ENCODE measurements at places on chromosomes 6 and 20. TPM values are rescaled to one million over a fixed set of nuclear protein-coding genes. Genes with fewer than 3 reads are reported as not detected.
A peak's percentile ranks its signal among the peaks of the same experiment; 100 is the strongest.

DNA sequence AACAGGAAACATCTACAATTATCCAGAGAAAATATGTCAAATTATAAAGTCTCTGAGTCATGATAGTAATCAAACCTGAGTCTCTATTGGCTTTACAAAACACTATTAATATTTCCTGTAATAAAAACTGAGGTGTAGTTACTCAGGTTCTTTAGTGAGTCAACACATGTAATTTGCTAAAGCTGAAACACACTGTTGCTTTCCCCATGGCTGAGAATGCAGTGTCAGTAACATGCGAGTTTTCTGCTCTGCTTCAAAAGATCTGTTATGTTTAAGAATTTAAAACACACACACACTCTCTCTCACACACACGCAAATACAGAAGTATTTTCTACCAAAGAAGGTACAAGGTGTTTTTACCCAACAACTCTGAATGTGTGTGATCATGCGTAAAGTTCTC is 38.6 kb downstream of the ATXN1 start:
- ATAC-seq, result peak; percentile 69

The LAMA4 gene
- 8.0 TPM for total RNA-seq

GRCh38 chr6:130107710-130108109 is 89.3 kb downstream of the L3MBTL3 start:
- no peak for ATAC-seq

DNA sequence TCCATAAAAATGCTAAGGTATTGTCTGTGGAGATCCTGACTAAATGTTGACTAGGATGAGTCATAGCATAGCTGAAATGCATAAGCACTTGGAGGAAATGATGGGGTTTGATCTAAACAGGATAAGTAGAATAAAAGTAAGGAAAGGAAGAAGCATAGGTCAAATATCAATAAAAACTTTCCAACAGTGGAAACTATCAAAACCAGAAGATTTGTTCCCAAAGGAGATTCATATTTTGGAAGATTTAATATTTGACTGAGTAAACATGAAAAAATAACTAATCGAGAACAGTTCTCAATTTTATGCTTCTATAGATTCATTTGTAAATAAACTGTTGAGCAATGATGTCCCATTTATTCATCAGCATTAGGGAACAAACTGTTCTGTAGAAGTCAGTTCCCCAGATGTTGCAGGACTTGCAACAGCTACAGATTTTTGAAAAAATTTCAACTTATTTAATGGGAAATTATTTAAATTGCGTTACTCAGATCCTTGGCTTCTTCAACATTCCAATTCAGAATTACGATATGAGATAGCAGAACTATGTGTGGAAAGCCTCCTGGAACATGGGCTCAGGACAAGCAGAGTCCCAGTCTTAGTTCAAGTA is 133.7 kb upstream of the TBX18 start:
- ATAC-seq, result no peak

The BCAS1 gene
- total RNA-seq, result 1.8 TPM

The TREML2 gene
- total RNA-seq, result 0.04 TPM

DNA sequence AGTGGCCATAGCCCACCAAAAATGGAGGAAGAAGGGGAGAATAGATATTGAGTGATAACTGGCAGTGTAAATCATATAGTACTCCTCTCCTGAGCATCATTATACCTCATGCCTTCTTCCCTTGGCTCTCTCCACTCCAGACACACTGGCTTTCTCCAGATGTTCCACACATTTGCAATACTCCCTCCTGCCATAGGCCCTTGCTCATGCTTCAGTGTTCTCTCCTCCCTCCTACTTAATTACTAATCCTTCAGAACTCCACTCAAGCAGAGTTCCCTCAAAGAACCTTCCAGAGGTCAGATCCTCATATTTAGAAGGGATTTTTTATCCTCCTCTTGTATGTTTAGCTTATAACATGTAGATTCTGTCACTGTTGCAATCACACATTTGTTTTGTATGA is 279.5 kb upstream of the SUPT3H start:
- no peak for ATAC-seq

The OLIG3 gene
- not detected for total RNA-seq

GRCh38 chr6:149337320-149337719 is 19.8 kb downstream of the TAB2 start:
- no peak for ATAC-seq

DNA sequence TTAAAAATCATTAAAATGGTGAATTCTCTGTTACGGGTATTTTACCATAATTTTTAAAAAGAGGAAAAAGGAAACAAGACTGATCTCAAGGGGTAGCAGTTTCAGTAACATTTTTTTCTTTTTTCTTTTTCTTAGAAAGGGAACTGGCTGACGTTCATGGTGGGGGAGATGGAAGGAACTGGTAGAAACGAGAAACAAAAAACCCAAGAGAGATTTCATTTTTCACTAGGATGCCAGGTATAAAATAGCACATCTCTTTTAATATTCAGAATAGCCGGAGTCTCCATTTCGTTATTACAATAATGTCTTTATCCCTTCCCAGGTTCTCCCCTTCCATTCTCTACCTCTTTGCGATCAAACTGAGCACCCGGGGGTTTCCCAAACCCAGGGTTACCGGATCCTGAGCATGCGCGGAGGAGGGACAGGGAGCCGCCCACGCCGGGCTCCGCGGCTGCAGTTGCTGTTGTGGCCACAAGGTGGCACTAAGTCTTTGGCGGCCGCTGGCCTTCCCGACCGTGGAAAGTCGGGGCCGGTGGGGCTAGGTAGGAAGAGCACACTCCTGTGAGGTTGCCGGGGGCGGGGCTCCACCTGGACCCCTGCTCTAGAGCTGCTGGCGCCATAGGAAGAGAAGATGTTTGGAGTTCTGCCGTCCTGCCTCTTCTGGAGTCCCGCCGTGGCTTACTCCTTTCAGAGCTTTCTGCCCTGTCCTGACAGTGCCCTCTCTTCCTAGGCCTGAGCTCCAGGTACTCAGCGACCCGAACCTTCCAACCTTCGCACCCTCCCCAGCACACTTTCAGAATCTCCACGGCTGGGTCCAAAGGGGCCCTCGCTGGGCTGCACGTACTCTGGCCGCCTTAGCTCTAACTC is 146.8 kb downstream of the SH3BGRL2 start:
- peak; percentile 91 for ATAC-seq

DNA sequence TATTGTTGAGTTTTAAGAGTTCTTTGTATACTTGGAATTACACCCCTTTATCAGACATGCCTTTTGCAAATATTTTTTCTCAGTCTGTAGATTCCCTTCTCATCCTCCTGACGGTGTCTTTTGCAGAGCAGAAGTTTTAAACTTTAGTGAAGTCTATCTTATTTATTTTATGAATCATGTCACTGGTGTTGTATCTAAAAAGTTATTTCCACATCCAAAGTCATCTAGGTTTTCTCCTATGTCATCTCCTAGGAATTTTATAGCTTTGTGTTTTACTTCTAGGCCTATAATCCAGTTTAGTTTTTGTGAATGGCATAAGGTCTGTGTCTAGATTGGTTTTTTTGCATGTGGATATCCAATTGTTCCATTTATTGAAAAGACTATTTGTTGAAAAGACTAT is 271.3 kb downstream of the KIF16B start:
- no peak for ATAC-seq

- ATAC-seq, result no peak
Measured at GRCh38 chr6:36698196-36698595, 570 bp downstream of the RAB44 start.

The AGER gene
- total RNA-seq, result 2.7 TPM

- no peak for ATAC-seq
Measured at GRCh38 chr6:168333039-168333438, 13.5 kb upstream of the DACT2 start.

DNA sequence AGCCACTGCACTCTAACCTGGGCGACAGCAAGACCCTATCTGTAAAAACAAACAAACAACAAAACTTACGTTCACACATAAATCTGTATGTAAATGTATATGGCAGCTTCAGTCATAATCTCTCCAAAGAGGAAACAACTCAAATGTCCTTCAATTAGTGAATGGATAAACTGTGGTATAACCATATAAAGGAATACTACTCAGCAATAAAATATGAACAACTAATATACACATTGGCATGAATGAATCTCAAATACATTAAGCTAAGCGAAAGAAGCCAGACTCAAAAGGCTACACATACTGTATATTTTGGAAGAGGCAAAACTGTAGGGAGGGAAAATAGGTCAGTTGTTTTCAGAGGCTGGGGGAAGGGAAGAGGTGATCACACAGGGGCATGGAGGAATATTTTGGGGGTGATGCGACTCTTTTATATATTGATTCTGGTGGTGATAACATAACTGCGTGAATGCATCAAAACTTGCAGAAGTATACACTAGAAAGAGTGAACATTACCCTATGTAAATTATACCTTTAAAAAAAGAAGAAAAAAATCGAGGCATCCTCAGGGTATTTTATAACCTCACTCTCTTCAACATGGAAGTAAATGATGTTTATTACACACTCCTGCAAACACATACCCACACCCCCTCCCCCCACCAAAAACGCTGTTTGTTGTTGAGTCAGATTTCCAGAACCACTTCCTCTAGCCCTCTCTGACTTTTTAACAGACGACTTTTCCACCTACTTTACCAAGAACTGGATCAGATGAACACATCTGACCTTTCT is 115.2 kb upstream of the RNF24 start:
- no peak for ATAC-seq

DNA sequence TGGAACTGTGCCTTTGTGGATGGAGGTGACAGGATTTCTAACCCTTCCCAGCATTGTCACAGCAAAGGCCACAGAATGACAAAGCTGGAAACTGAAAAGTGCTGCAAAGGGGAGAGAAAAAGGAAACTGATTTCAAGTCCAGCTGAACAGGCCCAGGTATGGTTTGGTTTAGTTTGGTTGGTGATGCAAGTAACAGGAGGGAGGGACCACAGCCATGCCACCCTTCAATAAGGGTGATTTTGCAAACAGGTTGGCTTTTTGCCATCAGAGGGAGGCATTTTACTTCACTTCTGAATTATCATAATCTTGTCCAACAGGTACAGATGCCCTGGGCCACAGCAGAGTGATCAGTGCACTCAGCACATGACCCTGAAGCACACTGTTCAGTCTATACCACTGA is 6.6 kb downstream of the FITM2 start:
- ATAC-seq, result peak; percentile 42

- no peak for ATAC-seq
Measured at GRCh38 chr20:51043811-51044210, 20.9 kb upstream of the KCNG1 start.

DNA sequence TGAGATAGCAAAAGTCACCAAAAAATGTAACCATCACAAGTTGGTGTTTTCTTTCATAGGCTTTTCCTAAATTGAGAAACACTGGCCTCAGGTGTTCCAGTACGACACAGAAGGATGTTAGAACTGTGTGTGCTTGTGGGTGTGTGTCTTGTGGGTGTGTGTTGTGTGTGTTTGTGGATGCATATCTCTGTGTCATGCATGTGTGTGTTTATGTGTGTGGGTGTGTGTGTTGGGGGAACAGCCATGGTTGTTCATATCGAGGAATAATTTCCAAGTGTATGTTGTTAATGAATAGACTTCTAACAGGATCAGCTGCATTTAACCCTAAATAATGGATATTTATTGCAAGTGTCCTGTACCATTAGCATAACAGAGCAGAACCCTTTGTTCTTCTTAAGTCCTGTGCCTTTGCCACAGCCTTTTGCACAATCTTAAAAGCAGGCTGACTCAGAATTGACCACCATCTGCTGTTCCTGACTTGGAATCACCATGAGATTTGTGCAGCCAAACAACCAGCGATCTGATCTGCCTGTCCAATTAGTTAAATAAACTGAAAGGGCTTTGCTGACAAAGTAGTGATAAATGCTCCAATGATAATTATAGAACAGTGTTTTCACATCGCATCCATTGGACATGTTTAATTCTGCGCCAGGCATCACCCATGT is 7.6 kb downstream of the CD93 start:
- no peak for ATAC-seq

All from esophagus mucosa (tissue), 1 donor.